Activated T-helper 1 cell treated with anti-CD3 and anti-CD28 coated beads, Interleukin-12 subunit alpha, Interleukin-12 subunit beta, Interleukin-2, Interleukin-4 antibody, amounts not matched to agents 30 ng/mL and 10 ng/mL and 1 ng/mL, durations not matched to agents 14 hours and 24 hours and 36 hours (primary cell): ENCODE measurements at places on chromosomes 11 and 22. TPM values are rescaled to one million over a fixed set of nuclear protein-coding genes. Genes with fewer than 3 reads are reported as not detected.

DEPDC7 gene
- total RNA-seq = 0.26 and 0.61 TPM in 2 replicates

CARD18 gene
- not detected in 2 replicates for total RNA-seq

APOL5 gene
- not detected in 2 replicates for total RNA-seq

MMP12 gene
- total RNA-seq = 0.10 TPM in 1 of 2 replicates, not detected in the other

KMT5B gene
- total RNA-seq = 32.1 and 37.3 TPM in 2 replicates

WT1 gene
- not detected in 2 replicates for total RNA-seq

MRGPRD gene
- total RNA-seq = not detected in 2 replicates

P2RX3 gene
- not detected in 2 replicates for total RNA-seq

PDGFD gene
- total RNA-seq = not detected in 2 replicates

A4GALT gene
- not detected in 2 replicates for total RNA-seq

NEFH gene
- total RNA-seq = 8.4 TPM in 2 replicates

PRRG4 gene
- 0.83 and 0.91 TPM in 2 replicates for total RNA-seq

C1QTNF5 gene
- total RNA-seq = not detected in 2 replicates

SMTNL1 gene
- not detected in 2 replicates for total RNA-seq

SYT12 gene
- total RNA-seq = not detected in 2 replicates

NCAM1 gene
- not detected in 2 replicates for total RNA-seq
